ENCODE measurements at places on chromosomes 4 and X. TPM values are rescaled to one million over a fixed set of nuclear protein-coding genes. Genes with fewer than 3 reads are reported as not detected.

Gene CXCL3
- polyA plus RNA-seq: 0.27 TPM

Gene IL1RAPL1
- polyA plus RNA-seq: 1.4 TPM

DNA sequence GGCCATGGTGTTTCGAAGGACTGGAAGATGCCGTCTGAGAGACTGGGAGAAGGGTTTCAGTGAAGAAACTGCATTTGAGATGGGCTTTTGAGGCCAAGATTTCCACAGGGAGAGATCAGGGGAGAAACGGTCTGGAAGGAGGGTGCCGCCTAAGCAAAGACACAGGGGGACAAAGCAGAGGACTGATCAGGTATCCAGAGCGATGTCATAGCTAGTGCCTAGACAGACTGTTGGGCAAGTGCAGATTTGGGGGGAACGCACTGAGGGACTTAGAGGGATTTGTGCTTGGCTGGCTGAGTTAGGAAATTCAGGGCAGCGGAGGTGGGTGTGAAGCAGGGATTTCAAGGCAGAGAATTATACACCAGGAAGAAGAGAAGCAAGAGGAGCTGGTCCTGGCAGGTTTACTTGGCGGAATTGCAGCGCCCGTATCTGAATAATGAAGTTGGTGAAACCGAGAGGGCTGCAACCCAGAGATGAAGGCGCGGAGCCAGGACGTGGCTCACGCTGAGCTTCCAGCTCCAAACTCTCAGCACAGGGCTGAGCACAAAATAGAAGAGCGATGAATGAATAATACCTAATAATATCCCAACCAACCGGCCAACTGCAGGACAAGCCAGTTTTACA is 106.9 kb downstream of the MAML3 start:
- DNase-seq: no peak
- H3K4me1 ChIP-seq: peaks cover 13% of the 10 kb centered on the region
- peak overlapping the region; percentile 15 for H3K27ac ChIP-seq
- H3K27me3 ChIP-seq: no peaks in the 10 kb centered on the region
- H3K4me3 ChIP-seq: no peak overlapping the region

- H3K36me3 ChIP-seq: no peaks in the 10 kb centered on the region
- no peaks in the 10 kb centered on the region for H3K4me1 ChIP-seq
- no peak overlapping the region for H3K27ac ChIP-seq
- H3K27me3 ChIP-seq: no peaks in the 10 kb centered on the region
These were observed 11.7 kb downstream of the TRIM2 start for GRCh38 chr4:153215921-153216320.

- DNase-seq: no peak
- H3K27ac ChIP-seq: no peak overlapping the region
- no peaks in the 10 kb centered on the region for H3K4me1 ChIP-seq
These were observed 15.8 kb downstream of the SMPX start for GRCh38 chrX:21741869-21742701.
